Stimulated activated CD8-positive, alpha-beta memory T cell treated with anti-CD3 and anti-CD28 coated beads, Interleukin-4, amount 100 ng/mL, for 24 hours (primary cell): ENCODE measurements at places on chromosomes 5 and 9.

DNA sequence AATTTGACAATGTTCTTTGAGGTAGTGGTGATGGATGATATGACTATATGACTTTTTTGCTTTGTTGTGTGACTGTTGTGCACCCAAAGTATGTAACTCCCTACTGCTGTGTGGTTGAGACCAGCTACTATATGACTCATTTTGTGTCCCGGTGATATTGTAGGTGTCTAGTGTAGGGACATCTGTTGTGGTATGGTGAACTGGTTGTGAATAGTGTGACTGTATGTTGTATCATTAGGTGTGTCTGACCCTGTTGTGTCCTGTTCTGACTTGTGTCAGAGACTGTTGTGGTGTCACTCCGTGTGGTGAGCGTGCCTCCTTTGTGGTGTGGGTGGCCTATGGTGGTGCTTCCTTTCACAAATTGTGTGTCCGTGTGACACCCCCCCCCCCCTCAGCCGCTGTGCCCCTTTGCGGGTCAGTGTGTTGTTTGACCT is 11.2 kb upstream of the CXXC5 start:
- DNase-seq = no peak

GRCh38 chr9:15578714-15579113 is 25.9 kb downstream of the CCDC171 start:
- DNase-seq = no peak

GRCh38 chr5:3996707-3997336 is 401.2 kb downstream of the IRX1 start:
- no peak for DNase-seq

GRCh38 chr5:167479779-167480178 is 811.7 kb upstream of the WWC1 start:
- DNase-seq = no peak

GRCh38 chr5:111584651-111585050 is 72.3 kb upstream of the STARD4 start:
- no peak for DNase-seq

DNA sequence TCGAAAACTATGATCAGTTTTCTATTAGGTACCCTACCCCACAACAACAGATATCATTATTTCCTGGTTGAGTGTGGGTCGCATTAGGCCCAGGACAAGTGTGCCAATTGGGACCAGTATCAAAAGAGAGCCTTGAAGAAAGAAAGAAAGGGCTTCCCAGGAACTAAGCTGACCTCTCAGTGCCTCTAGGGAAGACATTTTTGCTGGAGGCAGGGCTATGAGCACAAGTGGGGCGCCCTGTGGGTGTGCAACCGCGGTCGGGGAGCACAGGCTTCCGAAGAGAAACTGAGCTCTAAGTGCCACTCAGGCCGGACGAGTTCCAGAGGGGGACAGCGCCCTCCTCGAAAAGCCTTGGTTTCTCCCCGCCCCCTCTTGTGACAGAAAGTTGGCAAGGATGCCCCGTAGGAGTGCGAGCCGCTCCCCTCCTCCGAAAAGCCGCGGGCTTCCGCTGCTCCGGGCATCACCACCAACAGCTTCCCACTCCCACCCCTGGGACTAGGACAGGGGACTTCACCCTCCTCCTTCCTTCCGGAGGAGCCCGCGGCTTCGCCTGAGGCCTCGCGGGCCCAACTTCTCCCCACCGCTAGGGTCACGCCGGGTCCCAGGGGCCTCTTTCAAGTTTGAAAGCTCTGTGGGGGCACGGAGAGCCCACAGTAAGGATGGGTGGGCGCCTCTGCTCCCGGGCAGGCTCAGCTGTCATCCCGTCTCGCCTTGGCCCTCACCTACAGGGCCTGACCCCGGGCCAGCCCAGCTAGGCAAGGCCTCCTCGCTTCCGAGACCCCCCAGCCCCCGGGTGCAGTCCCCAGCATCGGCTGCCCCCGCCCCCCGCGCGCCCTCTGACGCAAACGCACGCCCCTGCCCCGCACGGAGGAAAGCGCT is 2.0 kb downstream of the NR2F1-AS1 start:
- no peak for DNase-seq

DNA sequence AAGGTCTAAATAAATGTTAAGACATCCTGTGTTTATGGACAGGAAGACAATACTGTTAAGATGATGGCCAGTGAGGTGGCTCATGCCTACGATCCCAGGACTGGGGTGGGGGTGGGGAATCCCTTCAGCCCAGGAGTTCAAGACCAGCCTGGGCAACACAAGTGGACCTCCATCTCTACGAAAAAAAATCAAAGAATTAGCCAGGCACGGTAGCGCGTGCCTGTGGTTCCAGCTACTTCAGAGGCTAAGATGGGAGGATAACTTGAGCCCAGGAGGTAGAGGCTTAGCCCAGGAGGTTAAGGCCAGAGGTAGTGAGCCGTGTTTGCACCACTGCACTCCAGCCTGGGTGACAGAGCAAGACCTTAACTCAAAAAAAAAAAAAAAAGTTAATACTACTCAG is 5.3 kb downstream of the ROR2 start:
- DNase-seq = no peak

DNA sequence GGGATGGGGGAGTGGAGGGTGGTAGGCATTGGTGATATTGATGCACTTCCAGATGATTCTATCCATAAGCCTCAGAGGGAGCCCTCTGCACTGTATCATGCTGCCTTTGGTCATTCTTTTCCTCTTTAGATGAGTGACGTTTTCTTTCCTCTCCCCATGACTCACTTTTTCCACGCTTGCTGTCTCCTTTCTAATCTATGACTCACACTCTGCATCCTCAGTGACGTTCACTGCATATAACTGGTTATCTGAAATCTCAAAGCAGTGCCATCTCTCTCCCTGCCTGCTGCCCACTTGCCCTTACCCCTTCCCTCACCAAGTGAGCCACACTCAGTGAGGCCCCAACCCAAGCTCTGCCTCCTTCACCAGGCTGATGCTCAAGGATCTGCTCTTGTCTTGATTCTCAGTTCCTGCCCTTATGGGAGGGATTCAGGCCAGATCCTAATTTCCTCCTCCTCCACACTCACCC is 31.6 kb downstream of the PTGS1 start:
- DNase-seq = peak; percentile 2

- DNase-seq = no peak
These were observed 53.0 kb downstream of the DROSHA start for GRCh38 chr5:31478901-31479300.

- DNase-seq = no peak
These were observed 15.7 kb downstream of the RFK start for GRCh38 chr9:76378367-76379073.

GRCh38 chr5:17846496-17846895 is 212.2 kb downstream of the TAF11L14 start:
- DNase-seq = no peak

GRCh38 chr9:135608294-135608998 is 30.9 kb downstream of the GLT6D1 start:
- DNase-seq = no peak

GRCh38 chr5:37568893-37569292 is 189.8 kb downstream of the WDR70 start:
- no peak for DNase-seq

DNA sequence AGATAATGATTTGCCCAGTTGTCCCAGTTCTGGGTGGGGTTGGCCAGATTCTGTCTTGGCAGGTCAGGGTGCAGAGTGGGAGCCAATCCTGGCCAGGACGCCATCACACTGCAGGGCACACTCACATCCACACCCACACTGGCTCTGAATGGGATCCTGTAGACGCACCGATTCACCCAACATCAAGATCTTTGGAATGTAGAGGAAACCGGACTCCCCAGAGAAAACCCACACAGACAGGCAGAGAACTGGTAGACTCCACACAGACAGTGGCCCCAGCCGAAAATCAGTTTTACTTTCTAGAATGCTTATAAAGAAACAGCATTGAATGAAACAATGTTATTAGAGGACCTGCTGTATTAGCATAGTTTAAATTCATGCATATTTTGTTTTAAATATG is 343.1 kb upstream of the DAB2 start:
- no peak for DNase-seq

GRCh38 chr9:98873951-98874371 is 66.5 kb downstream of the GALNT12 start:
- no peak for DNase-seq

DNA sequence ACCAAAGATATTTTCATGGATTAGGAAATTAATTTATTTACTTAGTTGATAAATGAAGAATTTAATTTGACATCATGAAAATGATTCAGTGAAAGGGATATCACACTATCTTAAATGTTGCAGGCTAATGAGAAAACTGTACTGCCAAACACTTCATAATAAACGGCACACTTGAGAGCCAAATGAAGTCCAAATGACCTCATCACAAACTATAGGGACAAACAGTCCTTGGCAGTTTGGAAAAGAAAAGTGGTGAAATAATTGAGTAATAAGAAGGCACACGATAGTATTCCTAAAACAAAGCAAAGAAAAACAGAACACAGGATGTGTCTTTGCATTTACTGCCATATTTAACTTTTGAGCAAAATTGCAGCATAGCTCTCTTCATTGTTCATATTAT is 116.9 kb upstream of the TLR4 start:
- no peak for DNase-seq

- DNase-seq = no peak
These were observed 9.3 kb upstream of the MEGF9 start for GRCh38 chr9:120723565-120723964.

DNA sequence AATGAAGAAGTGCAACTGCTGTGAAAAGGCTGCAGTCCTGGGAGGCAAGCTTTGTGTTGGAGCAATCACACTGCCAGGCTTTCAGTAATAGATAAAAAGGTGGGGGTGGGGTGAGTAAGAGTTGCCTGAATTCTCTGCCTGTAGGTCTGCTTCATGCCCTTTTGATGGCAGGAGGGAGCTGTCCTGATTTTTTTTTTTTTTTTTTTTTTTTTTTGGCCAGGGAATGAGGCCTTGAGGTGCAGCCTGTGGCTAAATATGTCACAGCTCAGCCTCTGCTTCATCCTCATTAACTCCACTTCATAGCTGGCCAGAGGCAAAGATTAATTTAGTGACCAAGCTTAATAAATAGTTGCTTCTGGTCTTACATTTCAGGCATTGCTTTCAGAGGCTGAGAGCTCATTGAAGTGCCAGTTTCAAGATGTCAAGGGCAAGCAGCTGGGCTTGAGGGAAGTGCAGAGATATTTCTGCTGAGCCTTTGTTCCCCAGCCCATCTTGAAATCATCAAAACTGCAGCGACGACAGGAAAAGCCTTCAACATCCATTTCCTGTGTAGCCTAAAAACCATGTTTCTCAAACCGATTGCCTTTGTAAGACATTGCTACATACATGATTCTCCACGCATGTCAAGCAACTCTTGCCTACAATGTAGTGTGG is 134.7 kb downstream of the MACIR start:
- no peak for DNase-seq

GRCh38 chr9:28853477-28853876 is 1280.2 kb upstream of the C9orf72 start:
- DNase-seq = no peak

- DNase-seq = no peak
These were observed 330.1 kb downstream of the ADGRV1 start for GRCh38 chr5:90888511-90889324.

GRCh38 chr9:35691334-35691650 is 1.6 kb upstream of the TPM2 start:
- DNase-seq = no peak

DNA sequence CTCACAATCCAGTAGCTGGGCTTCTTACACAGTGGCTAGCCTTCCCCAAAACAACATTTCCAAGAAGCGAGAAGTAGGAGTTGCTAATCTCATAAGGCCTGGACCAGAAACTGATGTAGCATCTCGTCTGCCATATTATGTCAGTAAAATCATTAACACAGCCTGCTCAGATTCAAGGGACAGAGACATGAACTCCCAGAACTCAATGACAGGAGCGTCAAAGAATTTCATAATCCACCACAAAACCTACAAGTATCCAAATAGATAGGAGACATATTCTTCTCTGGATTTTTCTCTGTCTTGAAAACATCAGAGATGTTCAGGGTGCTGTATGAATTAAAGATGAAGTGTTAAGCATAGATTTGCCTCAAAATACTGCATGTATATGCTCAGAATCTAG is 457.6 kb upstream of the ACTBL2 start:
- DNase-seq = no peak

DNA sequence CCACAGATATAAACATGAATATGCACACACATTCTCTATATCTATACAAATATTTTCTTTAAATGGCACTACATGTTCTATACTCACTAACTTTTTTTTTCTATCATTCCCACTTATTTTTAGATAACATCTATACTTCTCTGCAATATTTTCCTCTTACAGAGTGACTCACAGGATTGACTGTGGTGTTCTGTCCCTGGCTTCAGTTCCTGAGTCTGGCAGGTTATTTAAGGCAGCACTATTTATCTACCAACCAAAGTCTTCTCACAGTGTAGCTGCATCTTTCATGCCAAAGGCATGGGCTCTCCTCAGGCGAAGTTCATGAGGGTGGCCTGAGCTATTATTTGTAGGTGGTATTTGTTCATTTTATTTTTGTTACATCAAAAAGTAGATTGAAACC is 409.0 kb downstream of the PRR16 start:
- no peak for DNase-seq

GRCh38 chr5:142219146-142219545 is 105.7 kb downstream of the SPRY4 start:
- no peak for DNase-seq

DNA sequence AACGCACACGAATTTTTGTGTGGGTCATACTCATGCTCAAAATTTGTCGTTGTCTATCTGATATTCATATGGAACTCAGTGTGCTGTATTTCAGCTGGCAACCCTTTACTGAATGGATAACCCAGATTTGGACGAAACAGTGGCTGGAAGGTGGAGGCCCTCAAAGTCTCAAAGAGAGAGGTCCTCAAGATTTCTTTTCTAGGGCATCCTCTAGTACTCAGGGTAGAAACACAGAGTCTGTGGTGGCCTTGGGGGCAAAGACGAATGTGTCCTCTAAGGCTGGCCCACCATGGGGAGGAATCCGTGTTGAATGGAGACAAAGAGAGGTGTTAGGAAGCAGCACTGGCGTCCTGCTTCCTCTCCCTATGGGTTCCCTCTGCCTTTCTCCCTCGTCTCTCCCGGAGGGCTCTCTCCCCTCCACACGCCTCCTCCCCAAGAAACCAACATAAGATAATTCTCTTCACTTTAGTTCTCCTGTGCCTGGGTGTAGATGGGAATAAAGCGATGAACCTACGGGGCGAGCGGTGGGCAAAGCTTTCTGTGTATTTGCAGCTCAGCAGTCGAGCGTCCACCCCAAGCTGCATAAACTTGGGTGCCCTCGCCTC is 333.7 kb downstream of the CWC27 start:
- DNase-seq = no peak
